Glutamatergic neuron (in vitro differentiated cells): ENCODE measurements at places on chromosomes 11 and 22. TPM values are rescaled to one million over a fixed set of nuclear protein-coding genes. Genes with fewer than 3 reads are reported as not detected.
A peak's percentile ranks its signal among the peaks of the same experiment; 100 is the strongest.

DNA sequence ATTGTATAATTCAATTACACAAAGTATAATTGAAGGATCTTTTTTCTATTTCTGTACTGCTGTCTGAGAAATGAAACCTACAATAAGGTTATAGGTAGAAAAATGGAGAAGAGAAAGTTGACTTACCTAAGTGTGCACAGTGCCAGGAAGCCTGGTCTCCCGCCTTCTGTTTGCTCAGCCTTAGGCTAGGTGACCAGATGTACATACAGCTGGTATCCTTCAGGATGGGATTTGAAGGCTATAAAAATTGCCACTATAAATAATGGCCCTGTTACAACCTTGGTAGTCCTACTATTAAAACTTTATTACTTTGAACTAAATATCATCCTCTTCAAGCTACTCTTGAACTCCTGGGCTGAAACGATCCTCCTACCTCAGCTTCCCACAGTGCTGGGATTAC is 19.7 kb downstream of the OR51E2 start:
- no peaks in the 10 kb centered on the region for H3K36me3 ChIP-seq
- no peak overlapping the region for H3K27ac ChIP-seq
- DNase-seq = no peak
- H3K27me3 ChIP-seq = no peaks in the 10 kb centered on the region
- peaks cover 4% of the 10 kb centered on the region for H3K4me1 ChIP-seq

GRCh38 chr11:116822575-116822974 is 529 bp downstream of the APOA4 start:
- no peak overlapping the region for H3K4me3 ChIP-seq
- H3K27ac ChIP-seq = no peak overlapping the region
- H3K27me3 ChIP-seq = no peaks in the 10 kb centered on the region

DNA sequence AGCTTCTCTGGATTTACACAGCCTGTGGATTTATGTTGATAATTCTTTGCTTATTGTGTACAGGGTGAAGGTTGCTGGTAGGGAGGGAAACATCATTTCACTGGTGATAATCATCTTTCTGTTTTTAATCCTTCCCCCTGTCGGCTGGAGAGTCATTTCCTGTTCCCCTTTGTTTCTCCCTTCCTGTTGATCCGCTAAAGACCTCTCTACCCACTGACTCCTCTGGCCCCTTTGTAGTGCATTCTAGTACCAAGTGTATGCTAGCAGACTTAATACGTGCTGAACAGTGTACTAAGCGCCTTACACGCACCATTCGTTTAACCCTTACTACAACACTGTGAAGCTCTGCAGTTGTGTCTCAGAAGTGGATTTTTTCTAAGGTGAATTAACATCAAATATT is 19.0 kb upstream of the OR9Q1 start:
- DNase-seq = no peak
- no peaks in the 10 kb centered on the region for H3K36me3 ChIP-seq
- no peaks in the 10 kb centered on the region for H3K4me1 ChIP-seq
- no peak overlapping the region for H3K4me3 ChIP-seq
- H3K27me3 ChIP-seq = no peaks in the 10 kb centered on the region

DNA sequence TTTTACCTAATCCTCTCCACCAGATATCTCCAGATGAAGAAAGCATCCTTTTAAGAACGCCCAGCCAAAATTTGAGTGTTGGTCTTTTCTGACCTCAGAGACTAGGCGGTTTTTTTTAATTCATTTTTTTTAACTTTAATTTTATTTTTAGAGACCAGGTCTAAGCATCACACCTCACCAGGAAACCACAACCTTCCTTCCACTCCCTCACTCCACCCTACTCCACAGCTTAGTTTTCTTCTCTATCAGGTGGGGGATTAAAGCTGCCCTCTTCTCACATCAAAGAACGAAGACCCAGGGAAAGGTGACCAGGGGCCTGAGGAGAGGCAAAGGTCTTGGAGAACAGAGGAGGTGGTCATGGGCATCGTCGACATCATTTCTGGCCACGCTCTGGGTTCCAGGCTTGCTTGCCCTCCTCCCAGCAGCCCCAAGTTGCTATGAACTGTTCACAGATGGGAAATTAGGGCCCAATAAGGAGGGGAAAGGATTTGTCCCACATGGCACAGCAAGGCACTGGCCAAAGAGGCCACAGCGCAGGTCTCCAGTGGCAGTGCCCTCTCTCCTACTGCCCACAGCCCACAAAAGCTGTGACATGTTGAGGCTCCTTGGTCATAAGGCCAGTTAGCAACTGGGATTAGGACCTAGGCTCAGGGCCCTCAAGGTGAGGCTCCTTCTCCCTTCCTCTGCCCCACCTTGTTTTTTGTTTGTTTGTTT is 1.4 kb upstream of the PEX16 start:
- no peak for DNase-seq
- H3K36me3 ChIP-seq = no peaks in the 10 kb centered on the region
- H3K4me1 ChIP-seq = peaks cover 3% of the 10 kb centered on the region
- peak overlapping the region; percentile 94 for H3K4me3 ChIP-seq
- no peak overlapping the region for H3K27ac ChIP-seq

DNA sequence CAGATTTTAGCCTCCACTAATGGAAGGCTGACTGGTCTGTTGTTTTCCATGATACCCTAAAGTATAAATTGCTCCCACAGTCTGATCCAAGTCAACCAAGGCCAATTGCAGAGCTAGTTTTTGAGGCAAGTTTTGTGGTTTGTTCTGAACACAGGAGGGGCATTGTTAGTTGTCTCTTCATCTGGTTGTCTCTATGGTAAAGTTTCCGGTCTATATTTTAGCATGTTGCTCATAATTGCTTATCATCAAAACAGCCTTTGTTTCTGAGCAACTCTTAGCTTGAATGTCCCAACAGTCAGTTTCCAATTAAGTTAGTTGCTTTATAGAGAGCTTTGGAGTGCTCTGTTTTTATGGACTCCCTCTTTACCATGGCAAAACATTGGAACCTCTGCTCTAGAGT is 217.6 kb upstream of the CARD18 start:
- H3K36me3 ChIP-seq = no peaks in the 10 kb centered on the region
- H3K27ac ChIP-seq = no peak overlapping the region
- no peaks in the 10 kb centered on the region for H3K4me1 ChIP-seq
- DNase-seq = no peak
- peaks cover 2% of the 10 kb centered on the region for H3K27me3 ChIP-seq
- H3K4me3 ChIP-seq = no peak overlapping the region

Gene LRRC32
- 0.39 TPM for total RNA-seq

- peak overlapping the region; percentile 97 for H3K4me3 ChIP-seq
- peaks cover 11% of the 10 kb centered on the region for H3K36me3 ChIP-seq
- no peak for DNase-seq
- peaks cover 4% of the 10 kb centered on the region for H3K27me3 ChIP-seq
Measured at GRCh38 chr22:42091455-42091782, 847 bp upstream of the NDUFA6 start.

Gene ATG16L2
- 6.9 TPM for total RNA-seq

Gene RASSF10
- not detected for total RNA-seq

Gene KRTAP5-6
- not detected for total RNA-seq

DNA sequence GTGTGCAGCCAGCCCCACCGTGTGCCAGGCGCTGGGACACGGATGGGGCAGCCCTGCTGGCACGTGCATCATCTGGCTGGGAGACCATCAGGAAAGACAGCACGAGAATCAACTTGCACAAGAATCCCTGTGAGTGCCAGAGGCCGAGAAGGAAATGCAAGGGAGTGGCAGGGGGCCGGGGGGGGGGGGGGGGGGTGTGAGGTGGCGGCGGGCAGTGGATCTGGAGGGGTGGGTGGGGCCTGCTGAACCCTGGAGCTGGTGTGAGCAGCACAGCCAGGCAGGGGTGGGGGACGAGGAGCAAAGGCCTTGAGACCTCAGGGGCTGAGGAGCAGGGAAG is 14.0 kb upstream of the FLRT1 start:
- H3K4me1 ChIP-seq = peaks cover 6% of the 10 kb centered on the region
- H3K27ac ChIP-seq = no peak overlapping the region
- peaks cover 11% of the 10 kb centered on the region for H3K27me3 ChIP-seq
- no peak overlapping the region for H3K4me3 ChIP-seq
- H3K36me3 ChIP-seq = no peaks in the 10 kb centered on the region
- no peak for DNase-seq
